CD8-positive, alpha-beta T cell (primary cell): ENCODE measurements at places on chromosomes 2 and 18. TPM values are rescaled to one million over a fixed set of nuclear protein-coding genes. Genes with fewer than 3 reads are reported as not detected.

EMILIN1 gene
- total RNA-seq: not detected

BMPR2 gene
- total RNA-seq: 9.4 TPM

SNED1 gene
- total RNA-seq: 38.4 TPM

ANKRD36B gene
- 49.0 TPM for total RNA-seq

UGT1A5 gene
- total RNA-seq: not detected
